HTR-8/SVneo (cell line): ENCODE measurements at places on chromosomes 4 and X.
A peak's percentile ranks its signal among the peaks of the same experiment; 100 is the strongest.

- DNase-seq, result no peak
Observed at GRCh38 chrX:337331-337831, 18.8 kb upstream of the GTPBP6 start.

DNA sequence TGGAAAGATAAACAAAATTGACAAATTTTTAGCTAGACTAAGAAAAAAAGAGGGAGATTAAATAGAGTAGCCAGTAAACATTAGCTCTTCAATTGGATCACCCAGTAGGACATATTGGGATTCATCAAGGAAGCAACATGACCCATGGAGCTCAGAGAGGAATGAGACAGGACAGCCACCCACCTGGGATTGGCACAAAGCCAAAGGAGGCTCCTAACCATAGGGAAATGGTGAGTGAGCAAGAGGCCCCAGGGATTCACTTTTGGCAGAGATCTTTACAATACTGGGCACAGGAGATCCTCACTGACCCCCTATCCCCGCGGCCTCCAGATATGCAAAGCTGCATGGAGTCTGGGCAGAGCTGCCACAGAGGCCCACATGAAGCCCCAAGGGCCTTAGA lies 34.8 kb upstream of the CXCL6 start:
- no peak for DNase-seq

DNA sequence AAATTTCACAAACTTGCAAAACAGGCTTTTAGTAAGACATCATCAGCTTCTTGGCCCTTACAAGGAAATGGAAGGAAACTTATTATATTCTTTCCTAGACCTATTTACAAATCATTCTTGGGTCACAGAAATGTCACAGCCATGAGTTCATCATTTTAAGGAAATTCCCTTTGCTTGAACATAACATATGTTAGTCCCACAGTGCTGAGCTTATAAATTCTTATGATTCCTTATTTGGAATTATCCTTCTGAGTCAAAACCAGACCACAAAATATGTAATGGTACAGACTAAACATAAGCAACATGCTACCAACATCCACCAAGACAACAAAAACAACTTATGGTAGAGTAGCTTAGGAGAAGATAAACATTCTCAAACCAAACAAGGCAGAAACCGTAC lies 236.9 kb upstream of the CTSO start:
- DNase-seq, result peak; percentile 18

- no peak for DNase-seq
Observed at GRCh38 chr4:11769434-11769833, 340.7 kb upstream of the HS3ST1 start.

GRCh38 chrX:22357621-22358020 lies 84.9 kb downstream of the CBLL2 start:
- DNase-seq, result no peak

- no peak for DNase-seq
Observed at GRCh38 chr4:129583868-129584267, 487.9 kb downstream of the C4orf33 start.

DNA sequence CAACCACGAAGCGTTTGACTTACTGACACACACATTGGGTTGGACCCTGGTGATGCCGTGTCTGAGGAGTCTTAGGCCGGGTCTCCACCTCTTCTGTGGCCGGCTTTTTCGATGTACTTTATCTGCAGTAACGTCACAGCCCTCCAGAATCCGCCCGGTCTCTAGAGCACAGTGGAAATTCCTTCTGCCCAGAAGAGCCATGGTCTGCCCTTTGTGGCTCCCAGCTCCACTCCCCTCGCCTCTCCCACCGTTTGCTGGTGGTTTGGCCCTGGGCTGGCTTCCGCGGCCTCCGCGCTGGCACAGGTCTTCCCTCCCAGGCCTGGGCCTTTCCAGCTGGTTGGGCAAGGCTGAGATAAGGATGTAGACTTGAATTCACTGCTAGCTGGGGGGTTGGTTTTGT lies 4.3 kb downstream of the MAEA start:
- no peak for DNase-seq

- DNase-seq, result no peak
Observed at GRCh38 chr4:81498551-81499099, 26.9 kb upstream of the RASGEF1B start.

GRCh38 chr4:163673848-163674697 lies 179.6 kb downstream of the TMA16 start:
- no peak for DNase-seq

DNA sequence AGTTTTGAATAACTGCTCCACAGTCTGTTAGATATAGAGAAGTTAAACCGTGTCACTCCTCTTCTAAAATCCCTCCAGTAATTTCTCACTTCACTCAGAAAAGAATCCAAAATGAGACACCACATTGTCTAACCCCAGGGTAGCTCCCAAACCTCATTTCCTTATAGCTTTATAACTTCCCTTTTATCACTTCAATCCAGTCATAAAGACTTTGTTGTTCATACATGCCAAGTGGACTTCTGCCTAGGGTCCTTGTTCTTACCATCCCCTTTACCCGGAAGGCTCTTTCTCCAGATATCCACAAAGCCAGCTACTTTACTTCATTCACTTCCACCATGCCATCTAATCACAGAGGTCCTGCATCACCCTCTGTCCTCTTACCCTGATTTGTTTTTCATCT lies 156.2 kb downstream of the GABRB1 start:
- DNase-seq, result no peak

DNA sequence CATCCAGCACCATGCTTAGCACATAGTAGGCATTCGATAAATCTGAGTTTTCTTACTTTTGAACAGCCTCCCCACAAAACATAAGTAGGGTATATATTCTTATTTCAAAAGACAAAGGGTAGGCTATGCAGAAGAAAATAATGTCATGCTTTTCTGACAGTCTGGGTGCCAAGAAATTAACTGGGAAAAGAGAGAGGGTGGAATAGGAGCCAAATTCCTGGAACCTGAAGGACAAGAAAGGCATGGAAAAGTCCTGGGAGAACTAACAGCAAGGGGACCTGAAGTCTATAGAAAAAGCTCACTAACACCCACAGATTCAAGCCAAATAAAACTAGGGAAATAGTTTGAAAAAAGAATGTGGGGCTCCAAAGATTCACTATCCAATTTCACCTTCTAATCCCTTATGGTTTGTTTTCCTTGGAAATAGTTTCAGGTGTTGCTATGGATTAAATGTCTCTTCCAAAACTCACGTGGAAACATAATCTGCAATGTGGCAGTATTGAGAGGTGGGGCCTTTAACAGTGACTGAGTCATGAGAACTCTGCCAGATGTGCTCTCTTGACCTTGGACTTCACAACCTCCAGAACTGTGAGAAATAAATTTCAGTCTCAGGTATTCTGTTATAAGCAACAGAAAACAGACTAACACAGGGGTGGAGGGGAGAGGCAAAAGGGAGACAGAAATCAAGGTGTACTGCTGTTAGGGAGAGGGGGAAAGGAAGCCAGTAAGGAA lies 173.3 kb upstream of the ARHGEF9 start:
- DNase-seq, result no peak

DNA sequence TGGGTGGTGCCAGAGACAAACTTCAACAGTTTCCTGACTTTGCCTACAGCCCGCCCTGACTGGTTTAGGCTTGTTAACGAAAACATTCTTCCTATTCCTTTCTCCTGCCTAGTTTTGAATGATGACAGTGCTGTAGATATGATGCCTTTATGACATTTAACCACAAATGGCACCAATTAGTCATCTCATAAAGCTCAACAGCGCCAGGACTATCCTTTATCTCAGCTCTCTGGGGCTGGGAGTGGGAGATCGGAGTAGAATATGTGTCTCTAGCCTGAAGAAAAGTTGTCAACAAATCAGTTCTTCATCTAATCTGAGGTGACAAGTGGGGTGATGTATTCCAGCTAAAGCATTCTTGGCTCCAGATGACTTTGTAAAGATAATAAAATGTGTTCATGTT lies 64.6 kb upstream of the SH3RF1 start:
- DNase-seq, result peak; percentile 80

DNA sequence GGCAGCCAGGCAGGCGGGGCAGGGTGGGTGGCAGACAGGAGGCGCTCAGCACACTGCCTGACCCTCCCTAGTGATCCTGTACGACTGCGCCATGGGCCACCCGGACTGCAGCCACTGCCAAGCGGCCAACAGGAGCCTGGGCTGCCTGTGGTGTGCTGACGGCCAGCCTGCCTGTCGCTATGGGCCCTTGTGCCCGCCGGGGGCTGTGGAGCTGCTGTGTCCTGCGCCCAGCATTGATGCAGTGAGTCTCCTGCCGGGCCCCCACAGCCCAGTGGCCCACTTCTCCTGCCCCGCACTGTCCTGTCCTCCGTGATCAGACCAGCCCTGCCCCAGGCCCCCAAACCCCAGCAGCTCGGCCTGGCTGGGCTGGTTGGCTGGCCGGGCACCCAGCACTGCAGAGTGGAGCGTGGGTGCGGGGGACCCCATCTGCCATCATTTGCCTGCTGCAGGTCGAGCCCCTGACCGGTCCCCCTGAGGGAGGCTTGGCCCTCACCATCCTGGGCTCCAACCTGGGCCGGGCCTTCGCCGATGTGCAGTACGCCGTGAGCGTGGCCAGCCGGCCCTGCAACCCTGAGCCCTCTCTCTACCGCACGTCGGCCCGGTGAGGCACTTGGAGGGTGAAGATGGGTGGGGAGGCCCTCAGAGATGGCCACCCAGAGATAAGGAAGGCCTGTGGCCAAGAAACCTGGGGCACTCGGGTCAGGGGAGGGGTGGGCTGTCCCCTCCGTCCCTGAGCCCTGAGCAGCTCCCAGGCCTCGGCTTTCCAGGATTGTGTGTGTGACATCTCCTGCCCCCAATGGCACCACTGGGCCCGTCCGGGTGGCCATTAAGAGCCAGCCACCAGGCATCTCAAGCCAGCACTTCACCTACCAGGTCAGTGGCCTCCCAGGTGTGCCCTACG lies 7.6 kb downstream of the PLXNB3 start:
- no peak for DNase-seq

DNA sequence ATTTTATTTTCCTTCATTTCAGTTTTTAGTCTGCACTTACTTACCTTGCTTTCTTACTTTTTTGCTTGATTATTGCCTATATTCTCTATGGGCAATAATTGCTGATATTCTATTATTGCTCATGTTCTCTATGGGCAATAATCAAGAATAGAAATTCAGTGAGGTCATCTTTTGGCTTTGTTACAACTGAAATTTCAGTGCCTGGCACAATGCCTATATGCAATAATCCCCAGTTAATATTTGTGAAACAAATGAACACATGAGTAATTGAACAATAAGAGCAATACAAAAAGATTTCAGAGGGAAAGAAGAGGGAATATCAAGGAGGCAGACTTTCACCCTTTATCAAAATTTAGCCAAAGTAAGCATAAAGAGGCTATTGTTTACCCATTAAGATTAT lies 48.6 kb upstream of the ARSJ start:
- DNase-seq, result no peak

GRCh38 chrX:136656361-136656964 lies 8.5 kb downstream of the CD40LG start:
- no peak for DNase-seq

- DNase-seq, result no peak
Observed at GRCh38 chr4:109589605-109590004, 29.6 kb downstream of the MCUB start.

DNA sequence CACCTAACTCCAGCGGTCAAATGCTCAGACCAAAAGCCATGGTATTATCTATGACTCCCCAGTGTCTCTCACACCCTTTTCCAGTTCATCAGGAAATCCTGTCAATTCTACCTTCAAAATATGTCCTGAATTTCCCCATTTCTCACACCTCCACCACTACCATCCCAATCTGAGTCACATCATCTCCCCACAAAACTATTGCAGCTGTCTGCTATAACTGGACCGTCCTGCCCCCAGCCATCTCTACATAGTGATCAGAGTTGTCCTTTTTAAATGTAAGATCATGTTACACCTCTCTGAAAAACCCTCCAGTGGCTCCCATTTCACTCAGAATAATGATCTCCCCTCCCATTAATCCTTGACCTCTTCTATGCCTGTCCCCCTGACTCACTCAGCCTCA lies 6.8 kb upstream of the ODAPH start:
- no peak for DNase-seq

GRCh38 chrX:14616836-14617235 lies 87.5 kb downstream of the GLRA2 start:
- DNase-seq, result no peak

DNA sequence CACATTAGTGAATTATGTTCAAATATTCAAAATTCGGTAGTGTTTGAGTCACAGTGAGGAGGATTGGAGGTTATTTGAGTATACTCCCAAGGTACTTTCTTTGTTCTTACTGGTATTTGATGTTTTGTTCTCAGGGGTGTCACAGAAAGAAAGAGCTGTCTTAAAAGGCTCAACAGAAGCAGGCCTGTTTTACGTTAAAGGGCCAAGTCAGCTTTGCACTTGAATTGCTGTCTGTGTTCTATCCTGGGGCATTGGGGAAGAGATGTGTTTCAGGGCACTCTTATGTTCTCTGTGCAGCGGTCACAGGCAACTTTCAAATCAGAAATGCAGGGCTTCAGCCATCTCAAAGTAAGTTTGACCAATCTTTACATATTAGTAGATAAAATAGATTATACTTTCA lies 1113.1 kb upstream of the LCORL start:
- DNase-seq, result no peak

DNA sequence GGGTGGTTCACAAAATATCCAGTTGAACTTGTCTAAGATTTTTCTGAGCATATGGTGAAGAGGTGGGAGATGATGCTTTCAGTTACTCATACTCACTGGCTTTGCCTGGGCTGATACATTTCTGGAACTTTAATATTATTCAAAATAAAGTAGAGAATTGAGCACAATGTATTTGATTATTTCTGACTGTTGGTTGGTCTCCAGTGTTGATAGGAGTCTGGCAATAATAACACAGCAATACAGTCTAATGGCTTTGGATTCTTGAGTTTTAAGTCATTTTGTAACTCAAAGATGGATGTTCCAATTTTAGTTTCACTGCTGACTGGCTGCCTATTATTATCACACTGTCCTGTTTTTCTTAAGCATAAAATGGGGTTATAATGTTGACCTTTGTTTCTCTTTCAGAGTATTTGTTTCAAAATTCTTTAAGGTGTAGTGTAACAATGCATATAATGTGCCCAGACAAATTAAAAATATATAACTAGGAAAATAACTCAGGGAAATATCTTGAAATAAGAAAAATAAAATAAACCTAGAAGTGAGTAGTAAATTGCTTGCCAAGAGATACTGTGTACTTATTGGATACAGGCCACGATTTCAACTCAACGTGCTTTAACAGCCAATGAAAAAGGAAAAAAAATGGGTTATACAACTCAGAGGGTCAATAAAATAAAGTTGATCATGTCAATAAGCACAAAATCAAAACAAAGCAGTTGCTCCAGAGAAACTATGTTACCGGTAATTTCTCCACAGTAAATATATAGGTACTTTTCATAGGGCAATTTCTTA lies 99.0 kb downstream of the ARSJ start:
- no peak for DNase-seq

DNA sequence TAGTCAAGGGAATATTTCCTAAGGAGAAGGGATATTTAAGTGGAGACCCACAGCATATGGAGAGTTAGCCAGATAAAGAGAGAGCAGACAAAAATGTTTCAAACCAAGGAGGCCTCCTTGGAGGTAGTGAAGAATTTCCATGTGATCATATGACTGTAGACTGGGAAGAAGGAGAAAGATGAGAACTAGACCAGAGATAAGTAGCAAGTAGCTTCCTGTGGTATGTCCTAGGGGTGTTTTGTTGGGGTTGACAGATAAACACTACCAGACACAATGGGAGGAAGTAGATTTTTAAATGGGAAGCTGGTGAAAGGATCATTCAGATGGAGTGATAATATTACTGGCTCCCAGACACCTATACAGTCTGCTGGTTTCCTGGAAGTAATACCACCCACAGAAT lies 13.6 kb downstream of the SYAP1 start:
- no peak for DNase-seq

- peak; percentile 17 for DNase-seq
Observed at GRCh38 chrX:54182194-54182863, 725 bp downstream of the FAM120C start.

GRCh38 chr4:2800691-2801596 lies 8.1 kb downstream of the SH3BP2 start:
- DNase-seq, result no peak

GRCh38 chr4:100790836-100791615 lies 273.2 kb upstream of the EMCN start:
- no peak for DNase-seq
